ENCODE measurements at places on chromosomes 3 and 15. TPM values are rescaled to one million over a fixed set of nuclear protein-coding genes. Genes with fewer than 3 reads are reported as not detected.

Gene TLR9
- total RNA-seq: not detected

Gene FYCO1
- total RNA-seq: 4.9 TPM

Gene CLDN1
- 28.6 TPM for total RNA-seq

Gene CD47
- 42.8 TPM for total RNA-seq

Gene FBXO40
- not detected for total RNA-seq

Gene ACOX2
- 10.8 TPM for total RNA-seq

Gene MAP6D1
- total RNA-seq: 5.9 TPM

Gene CFAP100
- total RNA-seq: not detected

Gene CCDC13
- total RNA-seq: 0.79 TPM

Gene SCG5
- total RNA-seq: 2.2 TPM

Gene VWA5B2
- total RNA-seq: 0.38 TPM

Gene NMNAT3
- 1.2 TPM for total RNA-seq

Gene GABRB3
- 78.3 TPM for total RNA-seq

Gene ADAM10
- total RNA-seq: 104 TPM

Gene MYO9A
- 10.4 TPM for total RNA-seq

Gene NRG4
- 2.6 TPM for total RNA-seq

Gene ZNF774
- 1.4 TPM for total RNA-seq

Gene CSTA
- total RNA-seq: 1.2 TPM

Gene IRAK2
- total RNA-seq: 25.8 TPM

Gene RLBP1
- not detected for total RNA-seq

Gene PLCB2
- 1.3 TPM for total RNA-seq

Gene ISLR
- 0.41 TPM for total RNA-seq

Gene CHRNA5
- total RNA-seq: 27.3 TPM

Gene SLC7A14
- not detected for total RNA-seq

Gene RAD51
- 20.8 TPM for total RNA-seq

Gene GOLGA8Q
- total RNA-seq: 0.08 TPM

Gene CCR5
- total RNA-seq: not detected

Gene MYLK
- 16.6 TPM for total RNA-seq

Gene RAB6B
- total RNA-seq: 2.4 TPM

Gene MCF2L2
- total RNA-seq: 0.15 TPM

Gene SLC6A1
- not detected for total RNA-seq

Gene PATL2
- 0.33 TPM for total RNA-seq

Gene SUCNR1
- 0.16 TPM for total RNA-seq

Gene CPN2
- not detected for total RNA-seq

Gene MESP1
- 7.2 TPM for total RNA-seq

Gene CHRNA7
- total RNA-seq: 4.7 TPM

Gene PAK6
- 0.14 TPM for total RNA-seq

Gene SOX14
- total RNA-seq: not detected

Gene DVL3
- total RNA-seq: 24.6 TPM

Gene SLC38A3
- total RNA-seq: not detected

Gene ATP13A5
- total RNA-seq: not detected

Gene CCR9
- total RNA-seq: not detected

Gene GOLGA6L9
- 3.5 TPM for total RNA-seq

Gene GPR149
- not detected for total RNA-seq

Gene PAQR9
- total RNA-seq: 4.0 TPM

Gene UROC1
- not detected for total RNA-seq

Gene ALPK3
- 0.28 TPM for total RNA-seq

Gene SPATA12
- total RNA-seq: 0.52 TPM

Gene TM4SF18
- total RNA-seq: 44.7 TPM

Gene FAM81A
- total RNA-seq: 17.3 TPM

Gene CIAO2A
- total RNA-seq: 115 TPM

Gene SFMBT1
- 9.6 TPM for total RNA-seq
